Hypothalamus (tissue), 51 donors: ENCODE measurements at places on chromosomes 2 and 18.

GRCh38 chr18:9571546-9571945 is 42.8 kb downstream of the PPP4R1 start:
- DNase-seq = no peak

DNA sequence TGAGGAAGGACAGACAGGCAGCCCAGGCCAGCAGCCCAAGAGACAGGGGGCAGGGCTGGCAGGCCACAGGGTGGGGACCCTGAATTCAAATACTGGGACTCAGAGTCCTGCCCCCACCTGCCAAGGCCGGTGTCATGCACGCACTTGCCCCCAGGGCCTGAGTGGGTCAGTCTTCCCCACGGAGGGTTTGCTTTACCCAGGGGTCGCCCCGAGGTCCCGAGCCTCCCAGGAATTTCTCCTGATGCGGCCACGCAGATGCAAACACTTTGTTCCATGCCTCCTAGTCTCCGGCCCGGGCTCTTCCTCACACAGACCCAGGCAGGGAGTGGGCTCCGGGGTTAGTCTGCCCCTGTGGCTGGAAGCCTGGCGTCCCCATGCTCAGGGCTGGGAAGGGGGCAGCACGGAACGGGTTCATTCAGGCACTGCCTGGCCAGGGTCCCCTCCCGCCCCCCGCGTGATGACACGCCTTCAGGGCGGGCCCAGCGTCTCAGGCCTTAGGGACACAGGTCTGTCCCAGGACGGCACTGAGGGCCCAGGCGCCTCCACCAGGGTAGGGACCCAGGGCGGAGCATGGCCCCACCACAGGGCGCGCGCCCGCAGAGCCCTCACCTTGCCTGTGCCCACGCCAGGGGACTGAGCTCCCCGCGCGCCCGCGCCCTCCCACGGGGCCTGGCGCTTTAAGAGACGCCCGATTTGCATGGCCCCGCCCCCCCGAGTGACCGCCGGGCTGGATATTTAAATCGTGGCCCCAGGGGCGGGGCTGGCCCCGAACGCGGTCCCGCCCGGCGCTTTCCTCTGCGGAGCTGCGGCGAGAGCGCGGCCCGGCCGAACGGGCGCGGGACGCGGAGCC is at the start of gene SNED1:
Gene SNED1 (plus strand): TSS at position 763 of the 850 bp plus-strand sequence. CDS start 220 bp downstream, outside the sequence.
- no peak for DNase-seq

DNA sequence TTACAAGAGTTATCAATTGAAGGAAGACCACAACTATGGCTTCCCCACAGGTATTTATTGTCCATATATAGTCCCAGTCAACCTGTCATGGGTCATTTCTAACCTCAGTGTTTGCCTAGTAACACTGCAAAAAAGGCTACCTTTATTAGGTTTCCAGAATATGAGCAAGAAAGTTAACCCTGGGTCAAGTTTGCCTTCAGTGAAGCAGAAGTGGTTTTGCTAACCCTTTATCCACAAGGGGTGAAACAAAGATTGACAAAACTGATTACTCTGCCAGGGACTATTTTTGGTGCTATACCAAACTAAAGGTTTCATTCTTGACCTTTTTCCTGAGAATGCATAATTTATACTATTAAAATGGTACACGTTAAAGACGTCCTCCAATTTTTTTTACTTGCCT is 28.8 kb downstream of the SP100 start:
- no peak for DNase-seq

DNA sequence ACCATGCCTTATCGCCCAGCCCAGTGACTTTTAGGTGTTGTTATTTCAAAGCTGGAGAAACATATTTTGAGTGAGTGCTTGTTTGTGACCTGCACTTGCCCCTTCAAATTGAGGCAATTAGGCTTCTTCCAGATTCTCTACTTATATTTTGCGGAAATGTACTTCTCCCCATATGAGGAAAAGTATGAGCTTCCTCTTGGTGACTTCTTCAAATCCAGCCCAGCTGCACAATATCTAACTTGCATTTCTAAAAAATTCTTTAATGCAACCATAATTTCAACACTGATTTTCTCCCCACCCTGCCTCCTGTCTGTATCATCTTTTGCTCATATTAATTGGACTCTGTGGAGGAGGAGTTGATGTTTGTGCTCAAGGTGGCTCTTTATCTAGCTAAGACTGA is 391.2 kb upstream of the POU3F3 start:
- no peak for DNase-seq

DNA sequence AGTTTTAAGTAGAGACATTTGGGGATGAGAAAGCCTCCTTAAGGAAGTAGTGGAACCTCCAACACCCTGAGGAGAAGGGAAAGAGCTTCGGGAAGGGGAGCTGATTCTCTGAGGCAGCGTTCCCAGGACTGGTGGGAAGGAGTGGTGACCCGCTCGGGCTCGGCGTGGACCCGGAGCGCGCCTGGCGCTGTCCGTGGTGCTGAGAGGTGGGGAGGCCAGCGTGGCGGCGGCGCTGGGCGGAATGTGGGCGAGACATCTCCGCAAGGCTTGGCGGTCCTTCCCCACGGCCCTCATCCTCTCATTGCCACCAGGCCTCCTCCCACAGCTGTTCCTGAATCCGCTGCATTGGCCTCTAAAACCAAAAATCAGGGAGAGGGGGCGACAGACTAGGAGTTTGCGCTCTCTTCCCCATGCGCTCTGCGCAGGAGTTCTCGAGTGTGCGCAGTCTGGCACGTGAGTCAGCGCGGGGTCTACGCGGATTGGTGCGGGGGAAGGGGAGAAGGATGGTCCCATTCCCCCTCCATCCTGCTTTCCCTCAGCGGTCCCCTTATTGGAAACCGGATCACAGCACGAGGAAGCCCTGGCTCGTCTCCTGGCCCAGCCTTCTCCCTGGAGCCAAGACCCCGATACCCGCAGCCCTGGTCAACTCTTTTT is 857 bp downstream of the RESP18 start:
- DNase-seq = no peak

GRCh38 chr2:64192664-64193105 is 48.5 kb upstream of the PELI1 start:
- DNase-seq = no peak

- no peak for DNase-seq
Measured at GRCh38 chr2:178553047-178553446, 72.8 kb downstream of the PLEKHA3 start.

GRCh38 chr18:70397259-70397925 is 108.5 kb downstream of the SOCS6 start:
- no peak for DNase-seq

DNA sequence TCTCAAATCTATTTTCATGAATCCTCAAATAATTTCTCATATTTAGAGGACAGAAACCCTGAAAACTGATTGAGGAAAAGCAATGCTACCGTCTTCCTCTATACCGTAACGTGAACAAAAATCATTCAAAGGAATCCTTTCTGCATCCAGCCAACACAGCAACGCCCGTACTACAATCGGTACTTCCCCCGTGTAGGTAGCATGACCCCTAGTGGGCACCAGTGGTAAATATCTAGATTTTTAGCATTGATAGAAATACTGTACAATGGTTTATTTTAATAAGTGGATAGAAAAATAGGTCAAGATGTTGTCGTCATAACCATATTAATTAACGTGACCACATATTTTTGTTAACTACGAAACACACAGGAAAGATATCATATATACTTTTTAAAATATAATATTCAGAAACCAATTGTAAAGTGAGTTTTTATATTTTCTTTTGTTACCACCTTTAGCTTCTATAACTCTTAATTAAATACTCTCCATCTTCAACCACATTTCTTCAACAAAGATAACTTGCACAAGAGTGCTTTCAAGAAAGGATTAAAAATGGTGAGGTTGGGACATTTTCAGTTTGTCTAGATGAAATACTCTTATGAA is 194.1 kb downstream of the SS18 start:
- DNase-seq = no peak

GRCh38 chr2:149149007-149149297 is 110.5 kb downstream of the LYPD6B start:
- no peak for DNase-seq

- DNase-seq = no peak
Measured at GRCh38 chr2:48364100-48364499, 165.9 kb upstream of the STON1 start.

DNA sequence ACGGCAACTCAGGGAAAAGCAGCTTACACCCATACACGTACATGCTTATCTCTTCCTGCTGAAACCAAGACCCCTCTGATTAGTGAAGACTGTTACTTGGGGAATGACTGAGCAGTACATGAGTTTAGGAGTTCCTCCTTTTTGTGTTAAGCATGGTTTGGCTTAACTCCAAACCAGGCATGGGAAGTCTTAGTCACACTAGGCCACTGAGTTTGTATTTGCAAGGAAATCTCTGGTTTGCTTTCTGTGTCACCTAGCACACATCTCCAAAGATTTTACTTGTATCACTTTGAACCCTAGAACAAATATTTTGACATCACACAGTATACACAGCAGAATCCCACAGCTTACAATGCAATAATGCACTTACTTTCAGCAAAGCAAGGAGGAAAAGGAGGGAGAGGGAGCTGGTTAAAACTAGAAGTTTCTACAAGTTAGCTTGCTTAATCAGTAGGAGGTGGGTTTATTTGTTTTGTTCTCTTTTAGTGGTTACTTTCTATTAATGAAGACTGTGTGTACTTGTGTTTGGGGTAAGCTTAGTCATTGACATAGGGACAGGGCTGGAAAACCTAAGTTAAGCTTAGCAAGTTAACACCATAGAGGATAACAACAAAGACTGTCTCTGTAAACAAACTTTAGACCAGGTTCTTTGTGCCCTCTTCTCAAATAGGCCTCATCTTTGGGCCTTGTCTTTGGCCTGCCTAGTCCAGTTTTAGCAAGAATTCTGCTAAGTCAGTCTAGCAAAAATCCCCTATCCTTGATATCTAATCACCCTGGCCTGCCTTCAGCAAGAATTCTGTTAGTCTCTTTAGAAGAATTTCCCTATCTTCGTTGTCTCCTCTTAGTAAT is 219.4 kb downstream of the MREG start:
- no peak for DNase-seq

DNA sequence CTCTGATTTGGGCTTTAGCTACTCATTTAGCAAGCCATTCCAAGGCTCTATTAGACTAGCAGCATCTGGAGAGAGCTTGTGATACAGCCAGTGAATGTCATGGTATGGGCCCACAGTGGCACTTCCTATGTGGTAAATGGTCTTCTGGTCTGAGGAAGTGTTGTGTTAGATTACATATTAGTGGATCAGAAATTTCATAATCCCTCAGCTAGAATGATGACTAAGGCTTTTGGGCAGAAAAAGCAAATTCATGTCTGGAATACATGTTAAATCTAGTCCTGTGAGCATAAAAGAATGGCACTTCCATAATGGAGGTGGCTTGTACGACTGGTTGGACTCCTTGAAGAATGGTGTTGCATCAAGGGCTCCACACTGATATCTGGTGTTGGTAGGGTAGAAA is 436.8 kb upstream of the CWC22 start:
- DNase-seq = no peak

DNA sequence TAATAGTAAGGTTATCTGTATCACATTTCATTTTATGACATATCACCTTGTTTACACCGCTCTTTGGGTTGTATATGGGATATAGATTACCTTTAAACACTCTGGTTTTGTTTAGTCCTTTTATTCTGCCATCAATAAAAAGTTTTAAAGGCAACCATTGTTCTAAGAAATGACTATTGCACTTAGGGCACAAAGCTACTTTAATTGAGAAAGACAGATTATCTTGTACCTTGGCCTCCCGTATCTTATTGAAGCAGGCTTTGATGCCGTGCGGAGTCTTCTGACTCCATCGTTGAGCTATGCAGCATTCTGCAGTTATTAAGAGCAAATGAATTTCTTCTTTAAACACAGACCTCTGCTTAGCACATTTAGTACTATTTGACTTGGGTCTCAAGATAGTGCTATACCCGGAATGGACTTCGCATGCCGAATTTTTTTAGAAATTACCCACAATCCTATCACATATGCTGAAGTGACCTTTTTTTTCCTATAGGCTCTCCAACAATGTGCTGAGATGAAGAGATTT is 16.7 kb downstream of the PKDCC start:
- DNase-seq = no peak

GRCh38 chr2:50042771-50043170 is 888.5 kb upstream of the FSHR start:
- no peak for DNase-seq

DNA sequence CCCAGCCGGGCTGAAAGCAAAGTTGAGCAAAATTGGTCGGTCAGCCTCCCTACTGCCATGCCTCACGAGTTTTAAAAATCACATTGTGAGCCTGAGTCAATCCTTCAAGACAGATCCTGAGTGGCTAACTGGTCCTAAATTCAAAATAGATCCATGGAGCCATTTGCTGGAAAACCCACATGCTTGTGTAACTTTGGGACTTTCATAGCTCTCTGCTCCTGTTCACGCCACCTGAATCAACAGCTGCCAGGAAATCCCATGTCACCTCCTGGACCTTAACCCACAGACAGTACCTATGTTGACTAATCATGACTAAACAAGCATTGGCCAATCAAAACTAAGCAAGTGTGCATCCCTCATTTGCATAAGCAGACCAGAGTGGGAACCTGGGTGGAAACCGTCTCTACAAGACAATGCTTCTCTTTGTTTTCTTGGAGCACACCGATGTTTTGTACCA is 42.8 kb upstream of the LDLRAD4 start:
- DNase-seq = no peak

- no peak for DNase-seq
Measured at GRCh38 chr2:86037141-86037794, 68.4 kb downstream of the POLR1A start.

- DNase-seq = no peak
Measured at GRCh38 chr2:174606336-174606735, 8.7 kb upstream of the WIPF1 start.

GRCh38 chr2:69335311-69335710 is 51.7 kb downstream of the GFPT1 start:
- DNase-seq = no peak

DNA sequence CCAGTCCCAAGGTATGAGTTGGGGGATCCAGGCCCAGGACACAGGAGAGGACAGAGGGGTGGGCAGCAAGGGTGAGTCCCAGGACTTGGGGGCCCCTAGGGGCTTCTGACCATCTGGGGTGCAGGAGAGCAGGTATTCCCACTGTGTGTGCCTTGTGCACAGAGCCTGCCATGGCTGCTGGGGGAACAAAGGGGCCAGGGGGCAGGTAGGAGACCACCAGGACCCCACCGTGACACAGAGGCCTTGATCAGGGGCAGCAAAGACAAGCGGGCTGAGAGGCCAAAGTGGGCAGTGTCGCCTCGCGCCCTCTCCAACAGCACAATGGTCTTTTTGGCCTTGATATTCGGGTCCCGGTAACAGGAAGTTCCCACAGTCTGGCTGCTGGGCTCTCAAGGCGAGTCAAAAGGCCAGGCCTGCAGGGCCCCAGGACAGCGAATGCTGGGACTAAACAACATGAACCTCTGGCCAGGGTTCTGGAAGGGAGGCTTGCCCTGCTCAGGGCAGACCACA is 12.3 kb upstream of the GPR17 start:
- DNase-seq = no peak

GRCh38 chr2:20747317-20747716 is 75.6 kb downstream of the LDAH start:
- no peak for DNase-seq

GRCh38 chr2:43324259-43325106 is 98.1 kb upstream of the ZFP36L2 start:
- no peak for DNase-seq

- DNase-seq = no peak
Measured at GRCh38 chr2:51103205-51103604, 71.3 kb upstream of the NRXN1 start.
